ENCODE measurements at places on chromosomes 12 and 14.

GRCh38 chr12:18383203-18383602 lies 121.9 kb downstream of the PIK3C2G start:
- peak; percentile 76 for DNase-seq

GRCh38 chr12:122518908-122519307 lies 7.8 kb downstream of the RSRC2 start:
- DNase-seq = no peak

DNA sequence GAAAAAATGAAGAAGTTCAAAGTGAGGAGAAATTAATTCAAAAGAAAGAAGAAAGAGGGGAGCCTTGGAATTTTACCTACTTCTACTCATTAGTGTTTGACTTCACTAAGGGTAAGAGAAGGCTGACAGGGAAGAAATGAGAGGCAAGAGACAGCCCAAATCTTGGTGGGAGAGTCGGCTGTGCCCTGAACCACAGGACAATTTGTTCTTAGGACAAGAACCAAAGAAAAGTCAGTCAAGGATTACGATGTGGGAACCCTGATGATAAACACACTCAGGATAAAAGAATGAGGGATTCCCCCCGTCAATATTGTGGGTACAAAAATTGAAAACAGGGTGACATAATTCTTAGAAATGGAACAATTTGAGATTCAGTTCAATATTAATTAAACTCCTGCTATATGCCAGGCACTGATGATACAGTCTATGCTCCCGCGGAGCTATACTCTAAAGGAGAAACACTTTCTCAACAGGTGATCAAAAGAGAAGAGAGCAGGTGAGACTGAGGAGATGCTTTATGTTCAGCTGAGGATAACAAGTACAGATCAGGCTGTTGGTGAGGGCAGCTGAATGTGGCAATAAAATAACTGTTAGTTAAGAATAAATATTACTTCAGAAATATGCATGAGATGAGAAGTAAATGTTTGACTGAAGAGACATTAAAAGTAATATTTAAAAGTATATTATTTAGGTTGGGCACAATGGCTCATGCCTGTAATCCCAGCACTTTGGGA lies 175.4 kb downstream of the SLC25A21 start:
- DNase-seq = no peak

DNA sequence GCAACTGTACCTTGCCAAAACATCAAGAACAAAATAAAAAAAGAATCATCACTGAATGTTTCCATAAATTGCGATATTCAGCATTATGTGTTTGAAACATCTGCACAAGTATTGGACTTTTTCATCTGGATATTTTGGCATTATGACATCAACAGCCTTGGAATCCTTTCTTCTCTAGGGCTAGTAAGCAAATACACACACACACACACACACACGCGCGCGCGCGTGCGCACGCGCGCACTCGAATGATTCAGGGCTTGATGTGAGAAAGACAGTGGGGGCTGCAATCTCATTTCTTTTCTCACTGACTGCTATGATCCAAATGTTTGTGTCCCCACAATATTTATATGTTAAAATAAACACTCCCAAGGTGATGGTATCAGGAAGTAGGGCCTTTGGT lies 90.0 kb upstream of the SLC38A4 start:
- no peak for DNase-seq
